GM04504 (cell line): ENCODE measurements at places on chromosomes 6 and 20.

- DNase-seq: no peak
Observed at GRCh38 chr6:163395831-163396185, 18.7 kb upstream of the QKI start.

DNA sequence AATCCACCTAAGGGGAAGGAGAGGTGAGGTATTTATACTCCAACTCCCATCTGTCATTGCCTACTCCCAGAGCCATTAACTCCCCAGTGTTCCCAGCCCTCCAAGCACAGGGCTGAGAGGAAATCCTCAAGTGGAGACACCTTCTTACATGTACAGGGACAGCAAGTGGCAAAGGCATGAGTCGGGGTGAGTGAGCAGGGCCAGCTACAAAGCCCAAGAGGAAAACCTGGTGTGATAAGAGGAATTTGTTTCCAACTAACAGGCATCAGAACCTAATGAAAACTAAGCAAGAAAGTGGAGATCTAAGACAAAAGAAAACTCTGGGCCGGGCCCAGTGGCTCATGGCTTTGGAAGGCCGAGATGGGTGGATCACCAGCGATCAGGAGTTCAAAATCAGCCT, 70.0 kb upstream of the SRSF6 start:
- DNase-seq: no peak

GRCh38 chr6:118959903-118960302, 24.9 kb upstream of the MCM9 start:
- no peak for DNase-seq

DNA sequence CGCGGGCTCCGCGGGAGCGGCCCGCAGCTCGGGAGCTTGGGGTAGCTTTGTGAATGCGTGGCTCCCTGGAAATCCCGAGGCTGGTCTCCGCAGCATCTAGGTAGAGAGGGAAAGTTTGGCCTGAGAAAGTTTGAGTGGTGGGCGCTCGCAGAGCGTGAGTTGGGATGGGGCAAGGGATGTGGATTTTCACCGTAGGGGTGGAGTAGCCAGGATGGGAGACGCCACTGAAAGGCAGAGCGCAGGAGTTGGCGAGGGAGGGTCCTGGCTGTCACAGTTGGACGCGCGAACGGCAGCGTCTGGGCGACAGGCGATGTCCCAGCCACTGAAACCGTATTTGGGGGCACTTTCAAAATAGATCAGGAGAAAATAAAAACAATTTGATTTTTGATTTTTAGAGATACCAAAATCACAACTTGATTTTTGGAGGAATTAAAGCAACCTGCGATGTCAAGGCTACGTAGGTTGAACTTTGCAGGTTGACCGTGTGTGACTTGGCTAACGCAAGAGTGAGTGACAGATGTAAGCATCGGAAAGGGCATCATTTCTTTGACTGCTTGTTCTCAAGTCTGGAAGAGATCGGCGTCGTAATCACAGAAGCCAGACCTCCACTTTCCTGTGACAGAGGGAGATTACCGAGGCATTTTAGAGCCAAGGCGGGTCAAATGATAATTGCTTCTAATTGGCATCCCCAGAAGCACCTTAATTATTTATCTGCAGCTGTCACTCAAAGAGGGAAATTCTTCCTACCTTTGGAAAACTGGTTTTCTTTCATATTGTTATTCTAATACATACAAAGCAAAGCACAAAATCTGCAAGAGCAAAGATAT, 646 bp downstream of the HEY2 start:
- no peak for DNase-seq

- no peak for DNase-seq
Observed at GRCh38 chr6:43243664-43244321, 512 bp downstream of the TTBK1 start.

DNA sequence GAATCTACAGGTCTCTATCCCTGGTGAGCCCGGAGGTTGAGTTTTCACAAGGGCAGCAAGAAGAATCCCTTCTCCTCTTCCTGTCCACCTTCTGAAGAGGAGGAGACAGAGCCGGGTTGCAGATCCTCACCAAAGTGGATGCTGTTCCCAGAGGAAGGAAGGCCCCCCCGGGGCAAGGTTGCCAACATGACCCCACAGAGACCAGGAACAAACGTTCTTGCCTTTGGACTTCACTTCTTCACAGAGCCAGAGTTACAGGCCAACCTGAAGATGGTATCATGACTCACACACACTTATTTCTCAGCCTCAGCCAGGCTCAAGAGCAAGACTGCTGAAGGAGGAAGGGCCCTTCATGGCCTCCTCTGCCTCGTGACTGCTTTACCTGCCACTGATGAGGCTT, 384.3 kb downstream of the CD83 start:
- DNase-seq: no peak

GRCh38 chr20:14009208-14009607, 13.9 kb downstream of the MACROD2 start:
- no peak for DNase-seq

DNA sequence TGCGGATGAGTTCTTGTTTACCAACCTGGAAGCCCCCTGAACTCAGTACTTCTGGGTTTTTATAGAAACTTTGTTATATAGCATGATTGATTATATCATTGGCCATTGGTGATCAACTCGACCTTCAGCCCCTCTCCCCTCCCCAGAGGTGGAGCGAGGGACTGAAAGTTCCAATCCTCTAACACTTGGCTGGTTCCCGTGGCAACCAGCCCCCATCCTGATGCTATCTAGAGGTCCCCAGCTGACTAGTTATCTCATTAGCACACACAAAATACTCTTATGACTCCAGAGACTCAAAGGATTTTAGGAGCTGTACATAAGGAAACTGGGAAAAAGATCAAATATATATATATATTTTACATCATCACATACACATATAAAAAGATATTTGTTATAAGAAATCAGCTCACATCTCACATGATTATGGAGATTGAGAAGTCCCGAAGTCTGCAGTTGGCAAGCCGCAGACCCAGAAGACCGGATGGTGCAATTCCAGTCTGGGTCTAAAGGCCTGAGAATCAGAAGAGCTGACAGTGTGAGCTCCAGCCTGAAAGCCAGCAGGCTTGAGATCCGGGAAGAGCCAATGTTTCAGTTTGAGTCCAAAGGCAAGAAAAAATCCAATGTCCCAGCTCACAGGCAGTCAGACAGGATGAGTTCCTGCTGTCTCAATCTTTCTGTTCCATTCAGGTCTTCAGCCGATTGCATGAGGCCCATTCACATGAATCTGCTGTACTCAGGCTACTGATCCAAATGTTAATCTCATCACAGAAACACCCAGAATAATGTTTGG, 179.3 kb upstream of the DTNBP1 start:
- DNase-seq: no peak

DNA sequence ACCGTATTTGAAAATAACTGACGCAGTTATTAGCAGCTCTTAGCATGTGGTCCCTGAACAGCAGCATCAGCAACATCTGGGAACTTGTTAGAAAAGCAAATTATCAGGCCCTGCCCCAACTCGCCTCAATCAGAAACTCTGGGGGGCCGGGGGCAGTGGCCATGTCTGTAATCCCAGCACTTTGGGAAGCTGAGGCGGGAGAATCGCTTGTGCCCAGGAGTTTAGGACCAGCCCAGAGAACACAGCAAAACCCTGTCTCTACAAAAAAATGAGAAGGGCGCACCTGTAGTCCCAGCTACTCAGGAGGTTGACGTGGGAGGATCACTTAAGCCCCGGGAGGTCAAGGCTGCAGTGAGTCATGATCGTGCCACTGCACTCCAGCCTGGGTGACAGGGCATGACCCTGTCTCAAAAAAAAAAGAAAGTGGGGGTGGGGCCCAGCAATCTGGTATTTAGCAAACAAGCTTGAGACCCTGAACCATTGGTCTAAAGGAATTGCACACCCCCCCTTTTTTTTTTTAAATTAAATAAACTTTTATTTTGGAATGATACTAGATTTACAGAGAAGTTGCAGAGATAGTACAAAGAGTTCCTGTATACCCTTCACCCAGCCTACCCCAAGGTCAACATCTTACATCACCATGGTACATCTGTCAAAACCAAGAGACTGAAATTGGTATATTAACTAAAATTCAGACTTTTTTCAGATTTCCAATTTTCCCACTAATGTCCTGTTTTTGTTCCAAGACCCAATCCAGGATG, 6.7 kb downstream of the SRXN1 start:
- DNase-seq: no peak

DNA sequence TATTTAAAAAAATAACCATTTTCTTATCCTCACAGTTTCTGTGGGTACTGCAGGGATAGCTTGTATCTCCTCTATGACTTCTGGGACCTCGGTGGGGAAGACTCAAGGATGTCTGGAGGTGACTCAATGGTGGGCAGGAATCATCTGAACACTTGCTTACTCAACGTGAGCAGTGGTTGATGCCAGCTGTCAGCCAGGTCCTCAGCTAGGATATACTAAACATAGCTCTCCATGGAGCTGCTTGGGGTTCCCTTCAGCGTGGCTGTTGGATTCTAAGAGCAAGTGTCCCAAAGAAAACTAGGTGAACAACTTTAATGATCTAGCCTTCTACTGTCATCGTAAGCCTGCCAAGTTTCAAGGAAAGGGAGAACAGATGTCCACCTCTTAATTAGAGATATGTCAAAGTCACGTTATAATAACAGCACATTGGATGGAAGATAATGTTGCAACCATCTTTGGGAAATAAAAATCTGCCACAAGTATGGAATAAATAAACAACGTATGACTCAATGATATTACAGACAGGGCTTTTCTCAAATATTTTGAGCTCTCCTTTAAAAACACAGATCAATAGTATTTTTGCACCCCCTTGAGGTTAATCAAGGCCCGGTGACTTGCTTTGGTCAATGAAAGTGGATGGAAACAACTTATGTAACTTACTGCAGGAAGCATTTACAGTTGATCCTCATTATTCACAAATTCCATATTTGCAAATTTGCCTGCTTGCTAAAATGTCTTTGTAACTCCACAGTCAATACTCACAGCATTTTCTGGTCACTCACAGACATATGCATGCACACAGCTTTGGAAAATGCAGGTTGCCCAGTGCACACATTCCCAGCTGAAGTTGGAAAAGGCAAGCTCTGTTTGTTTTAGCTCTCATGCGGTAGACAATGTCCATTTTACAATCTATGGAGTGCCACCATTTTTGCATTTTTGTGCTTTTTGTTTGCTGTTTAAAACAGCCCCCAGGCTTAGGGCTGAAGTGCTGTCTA, 6.6 kb upstream of the HEBP2 start:
- no peak for DNase-seq

DNA sequence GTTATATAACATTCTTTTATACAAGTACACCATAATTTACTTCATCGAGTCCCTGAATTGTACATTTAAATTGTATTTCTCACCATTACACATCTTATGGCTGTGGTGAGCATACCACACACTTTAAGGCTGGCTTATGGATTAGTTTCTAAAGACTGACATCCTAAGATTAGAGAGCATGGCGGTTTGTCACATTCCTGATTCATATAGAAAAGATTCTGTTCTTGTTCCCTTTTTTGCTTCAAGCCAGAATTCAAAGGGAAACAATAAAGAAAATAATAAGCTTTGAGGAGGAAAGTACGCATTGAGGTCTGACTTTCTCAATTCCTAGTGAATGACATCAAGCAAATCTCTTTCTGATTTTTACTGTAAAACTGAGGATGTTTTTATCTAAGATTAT, 2.5 kb downstream of the BTN1A1 start:
- DNase-seq: no peak

GRCh38 chr20:23924751-23925150, 45.2 kb upstream of the CST5 start:
- DNase-seq: no peak

GRCh38 chr6:163532526-163533078, 118.1 kb downstream of the QKI start:
- DNase-seq: no peak

GRCh38 chr6:37643851-37644672, 53.6 kb downstream of the MDGA1 start:
- no peak for DNase-seq
